ENCODE measurements at places on chromosomes 1 and 21. TPM values are rescaled to one million over a fixed set of nuclear protein-coding genes. Genes with fewer than 3 reads are reported as not detected.

OR2W3 gene
- not detected for total RNA-seq

CD244 gene
- total RNA-seq: 0.14 TPM

PCSK9 gene
- total RNA-seq: not detected

MPZ gene
- total RNA-seq: 3.5 TPM

CALML6 gene
- total RNA-seq: not detected

PRKACB gene
- 34.9 TPM for total RNA-seq

LINGO4 gene
- 0.77 TPM for total RNA-seq

RTCA gene
- total RNA-seq: 41.3 TPM

C1orf105 gene
- 8.5 TPM for total RNA-seq

L1TD1 gene
- total RNA-seq: 0.08 TPM

MCOLN2 gene
- total RNA-seq: 0.19 TPM

FCRL1 gene
- not detected for total RNA-seq
